Kidney capillary endothelial cell (primary cell): ENCODE measurements at places on chromosomes 3 and 15.

- no peak for DNase-seq
These were observed 12.2 kb downstream of the ROBO2 start for GRCh38 chr3:77052051-77052501.

- DNase-seq, result no peak
These were observed 3.6 kb upstream of the COL6A5 start for GRCh38 chr3:130341882-130342281.

- DNase-seq, result no peak
These were observed 86.3 kb upstream of the MEX3B start for GRCh38 chr15:82132096-82132495.

- no peak for DNase-seq
These were observed 194.3 kb downstream of the FOXP1 start for GRCh38 chr3:71389191-71389590.

DNA sequence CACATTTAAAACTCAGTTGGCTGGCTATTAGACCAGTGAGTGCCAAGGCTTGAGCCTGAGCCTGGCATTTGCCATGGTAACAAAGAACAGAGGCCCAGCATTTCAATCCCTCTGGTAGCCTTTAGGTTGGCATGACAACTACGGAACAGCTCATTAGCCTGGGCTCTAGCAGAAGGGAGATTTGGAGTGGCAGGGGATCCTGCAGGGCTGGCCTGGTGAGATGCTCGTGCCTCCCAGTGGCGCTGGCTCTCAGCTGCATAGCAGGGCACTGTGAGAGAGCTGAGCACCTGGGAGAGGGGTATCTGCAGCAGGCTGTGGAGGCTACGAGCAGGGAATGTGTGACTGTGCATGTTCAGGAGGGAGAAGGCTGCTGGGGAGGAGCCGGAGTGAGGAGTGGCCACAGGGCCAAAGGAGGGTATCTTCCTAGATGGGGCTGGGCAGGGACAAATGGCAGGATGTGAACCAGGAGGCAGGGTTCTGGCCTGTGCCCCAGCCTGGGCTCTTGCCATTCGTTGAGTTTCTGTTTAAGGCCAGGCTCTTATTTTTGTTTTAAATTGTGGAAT, 5.6 kb upstream of the ABTB1 start:
- DNase-seq, result no peak

DNA sequence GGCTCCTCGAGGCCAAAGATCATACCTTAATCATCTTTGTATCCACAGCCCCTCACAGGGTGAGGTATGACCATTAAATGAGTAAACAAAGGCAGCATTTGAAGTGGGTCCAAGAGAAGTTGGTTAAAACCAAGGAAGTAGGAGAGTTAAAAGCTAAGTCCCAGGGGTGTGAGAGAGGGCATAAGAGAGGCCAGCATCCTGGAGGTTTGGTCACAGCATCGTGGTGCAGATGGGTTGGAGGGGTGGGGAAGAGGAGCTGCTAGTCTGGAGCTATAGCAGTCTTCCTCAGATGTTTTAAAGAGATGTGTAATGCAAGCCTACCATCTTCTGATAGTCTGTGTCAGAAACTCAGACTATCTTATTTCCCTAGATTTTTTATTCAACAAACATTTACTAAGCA, 155.2 kb downstream of the GHSR start:
- DNase-seq, result no peak

- DNase-seq, result no peak
These were observed 6.6 kb downstream of the ZBED2 start for GRCh38 chr3:111588527-111588926.

- DNase-seq, result no peak
These were observed 184.5 kb downstream of the USP13 start for GRCh38 chr3:179837374-179837773.

DNA sequence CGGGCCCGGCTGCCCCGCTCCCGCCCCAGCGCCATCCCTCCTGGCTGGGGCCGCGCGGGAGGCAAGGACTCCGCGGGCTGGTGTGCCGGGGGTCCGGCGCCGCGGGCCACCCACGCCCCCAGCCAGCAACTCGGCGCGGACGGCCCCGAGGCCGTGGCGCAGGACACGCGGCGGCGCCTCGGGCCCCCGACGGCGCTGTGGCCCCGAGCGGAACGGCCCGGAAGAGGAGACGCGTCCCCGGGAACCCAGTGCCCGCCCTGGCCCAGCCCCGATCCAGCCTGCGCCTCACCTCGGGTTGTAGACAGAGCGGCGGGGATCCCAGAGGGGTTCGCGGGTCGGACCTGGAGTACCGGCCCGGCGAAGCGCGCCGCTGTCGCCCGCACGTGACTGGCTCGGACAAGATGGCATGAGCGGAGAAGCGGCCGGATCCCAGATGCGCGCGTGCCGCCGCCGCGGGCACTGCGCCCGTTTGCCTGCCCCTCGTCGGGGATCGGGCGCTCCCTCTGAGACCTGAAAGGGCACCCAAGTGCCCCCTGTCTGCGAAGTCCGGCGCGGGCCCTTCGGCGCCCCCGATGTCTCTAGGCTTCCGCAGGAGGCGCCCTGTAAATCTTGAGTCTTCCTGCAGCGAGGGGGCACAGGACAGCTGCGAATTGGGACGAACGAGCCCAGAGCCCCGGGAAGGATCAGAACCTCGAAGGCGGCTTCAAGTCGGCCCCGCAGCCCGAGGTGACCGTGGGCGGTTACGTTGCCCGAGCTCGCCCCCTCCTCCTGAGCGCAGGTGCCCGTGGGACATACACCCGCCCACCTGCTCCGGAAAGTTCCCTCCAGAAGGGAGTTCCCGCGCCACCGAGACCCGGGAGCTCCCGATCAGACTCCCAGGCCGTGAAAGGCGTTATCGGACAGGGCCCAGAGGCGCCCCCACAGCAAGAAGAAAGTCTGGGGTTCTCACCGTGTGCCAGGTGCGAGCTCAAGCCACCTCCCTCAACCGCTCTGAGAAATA, 598 bp upstream of the SFMBT1 start:
- no peak for DNase-seq

GRCh38 chr15:49898097-49898496, 220.9 kb downstream of the ATP8B4 start:
- no peak for DNase-seq

- DNase-seq, result no peak
These were observed 556.3 kb upstream of the TBL1XR1 start for GRCh38 chr3:177753451-177754155.

DNA sequence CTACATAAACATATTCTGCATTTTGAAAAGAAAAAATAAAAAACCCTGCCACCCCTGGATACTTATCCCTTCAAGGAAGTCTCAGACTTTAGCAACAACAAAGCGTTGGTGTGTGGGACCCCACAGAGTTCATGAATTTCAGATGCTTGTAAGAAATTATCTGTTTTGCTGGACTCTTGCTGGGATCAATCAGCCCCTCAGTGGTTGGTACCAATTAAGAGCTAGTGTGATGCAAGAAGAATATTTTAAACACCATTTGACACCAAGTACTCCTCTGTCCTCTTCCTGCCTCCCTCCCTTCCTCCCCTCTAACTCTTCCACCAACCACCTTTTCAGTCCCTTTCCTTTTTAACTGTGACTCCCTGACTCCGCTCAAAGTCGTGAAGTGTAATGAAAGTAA, 51.5 kb downstream of the SST start:
- DNase-seq, result no peak

GRCh38 chr3:27458929-27459328, 25.3 kb downstream of the SLC4A7 start:
- no peak for DNase-seq

- DNase-seq, result no peak
These were observed 297 bp downstream of the PRC1 start for GRCh38 chr15:90994059-90994416.

GRCh38 chr3:67559029-67559605, 95.3 kb downstream of the SUCLG2 start:
- DNase-seq, result no peak

- no peak for DNase-seq
These were observed 95.6 kb downstream of the OCA2 start for GRCh38 chr15:28003302-28004037.

DNA sequence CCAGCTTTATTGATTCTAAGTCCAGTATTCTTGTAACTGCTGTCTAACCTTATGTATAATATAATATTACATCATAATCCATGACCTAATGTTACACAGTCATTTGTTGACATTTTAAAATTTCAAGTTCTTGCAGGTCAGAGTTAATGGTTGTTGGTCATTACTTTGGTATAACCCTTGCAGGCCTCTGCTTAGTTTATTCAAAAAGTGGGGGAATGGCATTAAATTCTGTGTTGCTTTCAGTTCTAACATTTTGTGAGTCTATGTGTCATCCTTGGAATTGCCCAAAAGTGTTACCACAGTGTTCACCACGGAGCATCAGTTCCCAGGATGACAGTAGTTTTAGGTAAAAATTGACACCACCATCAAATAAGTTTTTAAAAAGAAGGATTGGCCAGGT, 174.8 kb upstream of the BCL6 start:
- no peak for DNase-seq

DNA sequence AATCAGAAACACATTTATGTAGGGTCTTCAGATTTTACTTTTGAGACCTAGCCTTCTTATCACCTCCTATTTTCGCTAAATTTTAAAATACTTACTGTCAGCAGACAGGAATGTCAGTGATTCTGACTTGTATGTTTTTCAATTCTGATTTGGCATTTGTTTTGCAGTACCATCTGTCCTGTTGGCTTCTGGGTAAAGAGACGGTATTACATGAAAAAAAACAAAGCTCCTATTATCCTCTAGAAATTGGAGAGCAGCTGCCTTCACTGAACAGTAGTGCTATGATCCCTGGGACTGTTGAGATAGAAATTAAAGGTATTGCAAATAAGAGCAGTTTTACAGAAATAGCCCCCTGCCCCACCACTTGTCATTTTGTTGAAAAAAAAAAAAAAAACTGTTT, 8.4 kb downstream of the ARMC8 start:
- no peak for DNase-seq

DNA sequence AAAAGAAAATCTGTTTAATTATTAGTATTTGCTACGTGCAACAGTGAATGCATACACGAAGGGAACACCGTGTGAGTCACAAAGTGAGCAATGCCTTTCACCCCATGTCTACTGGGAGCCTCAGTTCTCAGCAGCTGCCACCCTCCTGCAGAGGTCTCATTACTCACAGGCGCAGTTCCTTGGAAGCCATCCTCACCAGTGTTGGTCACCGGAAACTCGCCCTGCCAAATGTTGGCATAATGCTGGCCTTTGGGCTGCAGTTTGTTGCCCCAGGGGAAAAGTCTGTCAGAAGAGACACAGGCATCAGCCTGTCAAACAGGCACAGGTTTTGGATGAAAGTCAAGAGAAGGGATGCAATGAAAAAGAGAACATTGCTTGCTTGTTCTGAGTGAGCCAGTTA, 50.1 kb downstream of the SUMF1 start:
- DNase-seq, result no peak

- DNase-seq, result no peak
These were observed 1.4 kb downstream of the MAPK6 start for GRCh38 chr15:52020221-52021085.

DNA sequence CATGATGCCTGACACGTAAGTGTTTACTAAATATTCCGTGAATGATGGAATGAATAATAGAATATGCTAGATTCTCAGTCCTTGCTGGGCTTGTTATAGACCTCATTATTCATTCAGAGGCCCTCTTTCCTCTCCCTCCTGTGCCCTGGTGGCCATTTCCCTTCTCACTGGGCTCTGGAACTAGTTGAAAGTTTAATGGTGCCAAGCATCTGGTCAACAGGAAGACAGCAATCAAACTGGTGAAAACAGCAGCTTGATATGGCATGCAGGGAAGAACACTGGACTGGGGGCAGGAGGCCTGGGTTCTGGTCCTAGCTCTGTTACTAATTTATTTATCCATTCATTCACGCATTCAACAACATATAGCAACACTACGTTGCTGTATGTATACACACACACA, 3.7 kb upstream of the APOD start:
- DNase-seq, result no peak

DNA sequence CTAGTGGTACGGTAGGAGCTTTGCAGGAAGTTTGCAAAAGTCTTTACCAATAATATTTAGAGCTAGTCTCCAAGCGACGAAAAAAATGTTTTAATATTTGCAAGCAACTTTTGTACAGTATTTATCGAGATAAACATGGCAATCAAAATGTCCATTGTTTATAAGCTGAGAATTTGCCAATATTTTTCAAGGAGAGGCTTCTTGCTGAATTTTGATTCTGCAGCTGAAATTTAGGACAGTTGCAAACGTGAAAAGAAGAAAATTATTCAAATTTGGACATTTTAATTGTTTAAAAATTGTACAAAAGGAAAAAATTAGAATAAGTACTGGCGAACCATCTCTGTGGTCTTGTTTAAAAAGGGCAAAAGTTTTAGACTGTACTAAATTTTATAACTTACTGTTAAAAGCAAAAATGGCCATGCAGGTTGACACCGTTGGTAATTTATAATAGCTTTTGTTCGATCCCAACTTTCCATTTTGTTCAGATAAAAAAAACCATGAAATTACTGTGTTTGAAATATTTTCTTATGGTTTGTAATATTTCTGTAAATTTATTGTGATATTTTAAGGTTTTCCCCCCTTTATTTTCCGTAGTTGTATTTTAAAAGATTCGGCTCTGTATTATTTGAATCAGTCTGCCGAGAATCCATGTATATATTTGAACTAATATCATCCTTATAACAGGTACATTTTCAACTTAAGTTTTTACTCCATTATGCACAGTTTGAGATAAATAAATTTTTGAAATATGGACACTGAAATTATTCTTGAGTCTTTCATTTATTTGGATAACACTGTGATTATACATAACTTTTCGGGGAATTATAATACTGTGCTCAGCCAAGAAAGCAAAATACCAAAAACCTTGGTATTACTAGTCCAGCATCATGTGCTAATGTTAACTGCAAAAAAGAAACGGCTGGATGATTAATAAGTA, 2.2 kb downstream of the SOX2 start:
- no peak for DNase-seq

- DNase-seq, result peak; percentile 98
These were observed 84.8 kb downstream of the SMAD3 start for GRCh38 chr15:67150023-67150860.

DNA sequence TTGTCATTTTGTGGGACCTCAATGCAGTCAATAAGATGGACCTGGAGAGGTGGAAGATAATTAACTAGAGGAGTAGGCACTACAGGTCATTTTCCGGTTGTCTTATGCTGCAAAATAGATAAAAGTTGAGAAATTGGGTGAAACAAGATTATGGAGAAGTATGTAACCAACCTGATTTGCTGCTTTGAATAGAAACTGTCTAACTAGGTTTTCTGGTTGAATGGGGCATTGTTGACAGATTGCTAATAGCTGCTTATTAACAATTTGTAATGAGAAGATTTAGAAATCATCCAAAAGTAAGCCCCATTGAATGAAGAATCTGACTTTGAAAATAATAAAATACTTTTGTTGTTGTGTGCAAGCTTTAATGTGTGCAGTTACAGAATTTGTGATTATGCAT, 26.2 kb downstream of the PIAS1 start:
- DNase-seq, result no peak

GRCh38 chr15:73894133-73894814, 20.9 kb downstream of the TBC1D21 start:
- DNase-seq, result no peak

GRCh38 chr3:195063581-195064193, 207.3 kb downstream of the XXYLT1 start:
- no peak for DNase-seq

- no peak for DNase-seq
These were observed 281.3 kb upstream of the COL8A1 start for GRCh38 chr3:99357131-99357530.
